NCI-H2081 (cell line): ENCODE measurements at places on chromosomes 13 and 19.

DNA sequence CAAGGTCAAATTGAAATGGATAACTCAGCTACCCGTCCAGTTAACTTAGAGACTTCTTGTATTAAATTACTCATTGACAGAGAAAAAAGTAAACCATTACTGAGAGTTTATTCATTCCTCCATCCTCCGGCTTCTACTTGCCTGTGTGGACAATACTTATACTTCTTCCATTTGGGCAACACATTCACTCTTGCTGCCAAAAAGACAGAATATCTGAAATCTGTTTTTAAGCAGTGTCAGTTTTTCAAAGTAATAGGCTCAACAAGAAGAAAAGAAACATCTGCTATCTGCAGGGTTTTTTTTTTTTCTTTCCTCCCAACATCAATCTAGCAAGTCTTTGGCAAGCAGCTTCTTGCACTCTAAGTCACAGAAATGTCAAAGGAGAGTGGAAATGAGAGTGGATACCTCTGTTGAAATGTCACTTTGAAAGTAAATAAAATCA lies 1142.8 kb downstream of the PCDH9 start:
- DNase-seq = no peak

DNA sequence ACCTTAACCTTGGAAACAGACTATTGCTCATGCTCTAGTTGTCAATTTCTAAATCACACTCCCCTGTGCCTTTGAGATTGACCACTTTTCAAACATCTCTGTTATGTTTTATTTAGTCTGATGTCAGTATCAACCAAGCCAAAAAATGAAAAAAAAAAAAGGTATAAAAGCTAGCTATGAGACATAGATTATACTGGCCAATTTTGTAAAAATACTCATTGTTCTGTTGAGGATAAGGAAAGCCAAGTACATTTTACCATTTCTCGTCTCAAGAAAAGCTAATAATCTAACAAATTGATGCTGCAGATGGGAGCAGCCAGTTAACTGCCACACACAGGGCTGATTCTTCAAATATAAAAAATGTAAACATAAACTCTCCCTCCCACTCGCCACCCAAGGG lies 572.6 kb upstream of the KLF12 start:
- no peak for DNase-seq

GRCh38 chr13:70905035-70905434 lies 796.8 kb upstream of the KLHL1 start:
- DNase-seq = no peak

GRCh38 chr13:34006011-34006410 lies 188.1 kb downstream of the RFC3 start:
- DNase-seq = no peak

DNA sequence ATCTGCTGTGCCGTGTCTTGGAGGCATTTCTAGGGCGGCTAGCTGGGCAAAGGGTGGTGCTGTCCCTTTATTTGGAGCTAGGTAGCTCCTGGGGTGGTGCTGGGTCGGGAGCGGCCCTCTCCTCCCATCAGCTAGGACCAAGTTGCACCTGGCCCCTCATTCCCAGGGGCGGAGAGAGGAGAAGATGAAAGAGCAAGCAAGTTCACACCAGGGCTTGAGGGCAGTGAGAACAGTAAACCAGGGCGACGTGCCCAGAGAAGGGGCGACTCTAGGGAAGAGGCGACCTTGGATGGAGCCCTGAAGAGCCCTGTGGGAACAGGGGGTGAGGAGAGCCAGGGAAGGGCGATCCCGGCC lies 17.0 kb upstream of the KCNN1 start:
- DNase-seq = no peak

DNA sequence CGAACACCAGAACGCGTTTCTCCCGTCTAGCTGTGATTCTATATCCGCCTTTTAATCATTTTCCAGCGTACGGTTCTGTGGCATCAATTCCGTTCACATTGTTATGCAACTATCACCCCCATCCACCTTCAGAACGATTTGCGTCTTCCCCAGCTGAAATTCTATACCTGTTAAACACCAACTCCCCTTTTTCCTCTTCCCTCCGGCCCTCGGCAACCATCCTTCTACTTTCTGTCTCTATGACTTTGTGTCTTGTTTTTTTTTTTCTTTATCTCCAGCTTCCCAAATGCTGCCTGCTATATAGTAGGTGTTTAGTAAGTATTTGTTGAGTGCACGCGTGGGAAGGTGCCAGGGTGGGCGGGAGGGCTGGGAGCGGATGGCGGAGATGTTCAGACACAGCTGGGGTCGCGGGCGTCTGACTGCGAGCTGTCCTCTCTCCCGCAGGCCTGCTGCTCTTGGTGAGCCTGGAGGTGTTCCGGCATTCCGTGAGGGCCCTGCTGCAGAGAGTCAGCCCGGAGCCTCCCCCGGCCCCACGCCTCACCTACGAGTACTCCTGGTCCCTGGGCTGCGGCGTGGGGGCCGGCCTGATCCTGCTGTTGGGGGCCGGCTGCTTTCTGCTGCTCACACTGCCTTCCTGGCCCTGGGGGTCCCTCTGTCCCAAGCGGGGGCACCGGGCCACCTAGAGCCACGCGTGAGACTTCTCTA lies 20.2 kb downstream of the CACNG6 start:
- no peak for DNase-seq

DNA sequence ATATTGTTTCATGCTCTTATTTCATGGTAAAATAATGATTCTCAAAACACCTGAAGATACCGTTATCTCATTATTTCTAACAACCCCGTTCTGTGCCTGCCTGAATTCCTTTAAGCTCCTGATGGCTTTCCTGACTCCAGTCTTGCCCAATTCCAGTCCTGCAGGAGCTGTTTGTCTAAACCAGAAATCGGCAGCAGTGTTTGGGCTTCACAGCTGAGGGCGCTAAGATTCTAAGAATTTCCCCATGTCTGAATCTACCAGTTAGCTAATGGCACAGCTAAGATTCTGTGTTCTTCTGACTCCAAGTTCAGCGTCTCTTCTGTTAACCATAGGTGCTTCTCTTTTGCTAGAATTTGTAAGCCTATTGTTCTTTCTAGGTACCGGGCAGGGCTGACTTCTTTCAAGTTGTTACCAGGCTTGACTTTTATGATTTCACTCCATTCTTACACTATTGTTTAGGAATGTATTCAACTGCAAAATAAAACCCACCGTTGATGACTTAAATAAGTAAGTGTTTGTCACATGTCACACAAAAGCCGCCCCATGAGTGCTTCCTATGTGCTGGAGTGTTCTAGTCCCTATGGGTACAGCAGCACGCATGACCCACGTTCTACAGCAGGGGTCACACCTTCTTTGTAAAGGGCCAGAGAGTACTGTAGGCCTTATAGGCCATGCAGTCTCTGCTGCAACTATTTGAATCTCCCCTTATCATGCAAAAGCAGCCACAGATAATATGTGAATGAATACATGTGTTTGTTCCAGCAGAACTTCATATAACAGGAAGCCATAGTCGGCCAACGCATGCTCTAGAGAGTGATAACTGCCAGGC lies 168.3 kb upstream of the RNF113B start:
- DNase-seq = no peak
